NCI-H2171 treated with DMSO at 0.1 percent for 48 hours (cell line): ENCODE measurements at places on chromosomes 4 and X.

- no peak for DNase-seq
These were observed 1073.7 kb downstream of the PCDH7 start for GRCh38 chr4:31793907-31794306.

DNA sequence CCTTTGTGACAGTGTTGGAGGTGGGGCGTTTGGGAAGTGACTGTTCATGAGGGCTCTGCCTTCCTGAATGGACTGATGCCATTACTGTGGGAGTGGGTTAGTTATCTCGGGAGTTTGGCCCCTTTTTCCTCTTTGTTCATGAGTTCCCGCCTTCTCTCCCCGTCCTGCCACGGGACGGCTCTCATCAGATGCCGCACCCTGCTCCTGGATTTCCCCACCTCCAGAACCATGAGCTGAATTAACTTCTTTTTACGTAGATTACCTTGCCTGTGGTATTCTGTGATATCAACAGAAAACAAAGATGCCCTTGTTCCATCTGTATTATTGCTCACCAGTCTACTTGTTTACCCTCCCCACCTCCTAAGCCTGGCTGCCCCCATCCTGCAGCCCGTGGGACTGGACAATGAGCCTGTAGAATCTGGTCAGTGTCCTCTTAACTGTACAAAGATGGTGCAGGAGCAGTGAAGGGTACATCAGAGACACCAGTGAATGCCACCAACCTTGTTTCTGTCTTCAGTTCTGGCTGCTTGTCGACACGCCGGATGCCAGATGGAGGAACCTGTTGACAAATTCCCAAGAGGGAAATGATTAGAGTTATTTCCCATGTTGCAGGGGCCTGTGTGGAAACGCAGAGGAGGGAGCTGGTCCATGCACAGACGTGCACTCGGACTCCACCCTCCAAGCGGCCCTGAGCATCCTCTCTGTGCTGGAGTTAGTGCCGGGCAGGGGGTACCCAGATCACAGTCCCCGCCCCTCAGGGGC, 104.7 kb downstream of the ABLIM2 start:
- peak; percentile 83 for DNase-seq

- no peak for DNase-seq
These were observed 164.1 kb upstream of the PPARGC1A start for GRCh38 chr4:24053934-24054333.

GRCh38 chr4:7379719-7380118, 55.0 kb downstream of the PSAPL1 start:
- DNase-seq, result no peak

GRCh38 chr4:32503241-32503640, 1783.1 kb downstream of the PCDH7 start:
- DNase-seq, result no peak

DNA sequence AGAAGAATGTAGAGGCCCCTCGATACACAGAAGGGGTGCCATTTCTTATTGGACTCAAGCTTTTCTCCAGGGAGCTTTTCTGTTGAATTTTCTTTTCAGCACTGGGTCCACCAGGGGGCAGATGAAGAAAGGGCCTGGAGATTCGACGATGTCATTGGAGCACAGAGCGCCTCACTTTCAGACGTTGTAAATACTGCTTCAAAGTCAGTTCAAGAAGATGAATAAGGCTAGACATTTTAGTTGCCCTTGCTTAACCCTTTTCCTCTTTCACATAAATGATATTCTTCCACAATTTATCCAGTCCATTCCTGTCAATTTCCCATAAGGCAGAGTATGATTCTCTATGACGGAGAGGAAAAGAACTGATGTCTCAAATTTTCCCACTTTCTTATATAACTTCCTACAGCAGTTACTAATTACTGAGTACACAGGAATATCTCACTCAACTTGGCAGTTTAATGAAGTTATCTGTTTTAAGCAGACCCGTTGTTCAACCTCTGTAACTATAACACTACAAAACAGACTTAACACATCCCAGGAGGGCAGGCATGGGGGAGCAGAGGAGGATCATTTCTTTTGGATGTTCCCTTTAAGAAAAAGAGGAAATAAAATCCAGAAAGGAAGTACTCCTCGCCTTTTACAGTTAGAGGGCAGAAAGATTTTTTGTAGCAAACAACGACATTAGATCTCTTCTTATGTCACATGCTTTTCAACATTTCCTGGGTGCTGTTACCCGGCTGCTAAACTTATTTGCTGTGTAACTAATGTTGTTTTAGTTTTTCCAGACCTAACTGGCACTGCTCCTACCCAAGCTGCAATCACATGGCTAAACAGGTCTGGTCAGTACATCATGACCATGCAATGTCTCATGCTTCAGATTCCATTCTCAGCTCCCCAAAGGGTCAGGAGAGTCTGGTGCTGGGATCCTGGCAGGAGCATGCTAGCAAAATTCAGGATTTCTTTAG, 12.2 kb upstream of the CENPU start:
- peak; percentile 50 for DNase-seq

- peak; percentile 38 for DNase-seq
These were observed 30.1 kb upstream of the SPARCL1 start for GRCh38 chr4:87559090-87559837.

- no peak for DNase-seq
These were observed 26.8 kb downstream of the PDGFRA start for GRCh38 chr4:54255881-54256280.
